DMS153 (cell line): ENCODE measurements at places on chromosomes 1 and 21.

DNA sequence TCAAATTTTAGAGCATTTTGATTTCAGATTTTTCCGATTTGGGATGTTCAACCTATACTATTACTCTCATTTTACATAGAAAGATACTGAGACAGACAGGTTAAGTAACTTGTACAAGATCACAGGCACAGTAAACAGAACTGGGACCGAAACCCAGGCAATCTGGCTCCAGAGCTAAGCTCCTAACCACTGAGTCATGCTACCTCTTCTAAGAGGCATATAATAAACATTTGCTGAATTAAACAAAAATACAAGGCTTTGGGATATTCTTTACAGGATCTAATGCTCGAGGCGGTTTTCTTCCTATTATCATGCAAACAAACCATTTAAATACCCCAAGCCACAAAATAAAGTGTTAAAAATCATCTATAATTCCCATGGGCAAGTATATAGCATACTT is 50.3 kb downstream of the MCOLN2 start:
- no peak for DNase-seq

DNA sequence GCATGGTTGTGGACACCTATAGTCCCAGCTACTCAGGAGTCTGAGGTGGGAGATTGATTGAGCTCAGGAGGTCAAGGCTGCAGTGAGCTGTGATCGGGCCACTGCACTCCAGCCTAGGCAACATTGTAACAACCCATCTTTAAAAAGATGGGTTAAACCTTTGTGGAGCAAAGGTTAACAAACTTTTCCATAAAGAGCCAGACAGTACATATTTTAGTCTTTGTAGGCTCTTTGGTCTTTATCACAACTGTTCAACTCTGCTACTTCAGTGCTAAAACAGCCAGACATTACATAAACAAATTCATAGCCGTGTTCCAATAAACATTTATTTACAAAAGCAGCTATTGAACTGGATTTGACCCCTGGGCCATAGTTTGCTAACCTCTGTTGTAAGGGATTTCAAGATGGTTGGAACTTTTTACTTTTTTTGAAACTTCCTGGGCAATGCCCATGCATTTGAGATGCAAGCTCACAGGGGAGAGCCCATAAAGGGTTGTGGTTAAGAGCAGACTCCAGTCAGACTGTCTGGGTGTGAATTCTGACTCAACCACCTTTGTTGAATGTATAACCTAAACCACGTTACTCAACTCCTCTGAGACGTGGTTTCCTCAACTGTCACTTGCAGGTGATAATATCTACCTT is 10.8 kb downstream of the INAVA start:
- no peak for DNase-seq

DNA sequence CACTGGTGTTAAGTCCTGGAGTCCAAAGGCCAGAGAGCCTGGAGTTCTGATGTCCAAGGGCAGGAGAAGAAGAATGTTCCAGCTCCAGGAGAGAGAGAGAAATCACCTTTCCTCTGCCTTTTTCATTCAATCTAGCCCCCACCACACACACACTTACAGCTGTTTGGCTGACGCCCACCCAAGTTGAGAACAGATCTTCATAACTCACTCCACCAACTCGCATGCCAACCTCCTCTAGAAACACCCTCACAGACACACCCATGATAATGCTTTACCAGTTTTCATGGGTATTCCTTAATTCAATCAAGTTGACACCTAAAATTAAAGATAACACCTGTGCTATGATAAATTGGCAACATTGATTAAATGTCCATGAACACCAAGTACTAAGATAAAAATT is 42.0 kb downstream of the MNDA start:
- no peak for DNase-seq

- no peak for DNase-seq
Observed at GRCh38 chr1:66296370-66296769, 237.6 kb upstream of the SGIP1 start.

DNA sequence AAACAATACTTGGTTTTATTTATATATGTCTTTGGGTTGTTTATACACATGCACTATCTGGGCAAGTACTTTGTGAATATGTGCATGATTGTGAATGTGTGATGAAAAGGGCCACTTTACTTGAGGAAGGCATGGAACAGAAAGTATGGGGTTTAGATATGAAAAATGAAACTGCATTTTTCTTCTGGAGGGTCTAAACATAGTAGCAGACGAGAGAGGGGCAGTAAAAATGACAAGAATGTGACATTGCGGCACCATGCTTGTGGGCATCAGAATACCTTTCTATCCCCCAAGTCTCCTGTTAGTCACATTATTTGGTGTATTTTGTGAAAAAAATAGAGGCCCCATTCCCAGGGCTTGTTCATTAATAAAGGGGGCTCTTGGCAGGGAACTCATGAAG is 15.4 kb upstream of the MPZL1 start:
- DNase-seq, result no peak

DNA sequence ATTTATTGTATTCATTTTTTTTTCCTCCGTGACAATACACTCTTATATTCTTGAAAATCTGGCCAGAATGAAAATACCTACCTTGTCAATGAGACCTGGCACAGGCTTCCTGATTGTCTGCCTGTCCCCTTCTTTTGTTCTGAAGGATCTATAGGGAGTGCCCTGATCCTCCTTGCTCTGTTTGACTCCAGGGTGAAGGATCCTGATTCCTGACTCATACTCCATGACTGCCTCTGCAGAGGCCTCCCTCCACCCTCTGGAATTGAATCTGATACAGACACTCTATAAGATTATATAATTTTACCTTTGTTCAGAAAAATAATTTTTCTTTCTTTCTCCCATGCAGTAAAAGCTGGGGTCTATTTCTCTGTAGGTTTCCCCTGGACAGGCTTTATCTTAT is 116.2 kb downstream of the HMCN1 start:
- no peak for DNase-seq

- no peak for DNase-seq
Observed at GRCh38 chr1:119565131-119565772, 58.2 kb downstream of the HSD3B1 start.
